Ascending aorta (tissue), 2 donors: ENCODE measurements at places on chromosomes 13 and 19. TPM values are rescaled to one million over a fixed set of nuclear protein-coding genes. Genes with fewer than 3 reads are reported as not detected.

DNA sequence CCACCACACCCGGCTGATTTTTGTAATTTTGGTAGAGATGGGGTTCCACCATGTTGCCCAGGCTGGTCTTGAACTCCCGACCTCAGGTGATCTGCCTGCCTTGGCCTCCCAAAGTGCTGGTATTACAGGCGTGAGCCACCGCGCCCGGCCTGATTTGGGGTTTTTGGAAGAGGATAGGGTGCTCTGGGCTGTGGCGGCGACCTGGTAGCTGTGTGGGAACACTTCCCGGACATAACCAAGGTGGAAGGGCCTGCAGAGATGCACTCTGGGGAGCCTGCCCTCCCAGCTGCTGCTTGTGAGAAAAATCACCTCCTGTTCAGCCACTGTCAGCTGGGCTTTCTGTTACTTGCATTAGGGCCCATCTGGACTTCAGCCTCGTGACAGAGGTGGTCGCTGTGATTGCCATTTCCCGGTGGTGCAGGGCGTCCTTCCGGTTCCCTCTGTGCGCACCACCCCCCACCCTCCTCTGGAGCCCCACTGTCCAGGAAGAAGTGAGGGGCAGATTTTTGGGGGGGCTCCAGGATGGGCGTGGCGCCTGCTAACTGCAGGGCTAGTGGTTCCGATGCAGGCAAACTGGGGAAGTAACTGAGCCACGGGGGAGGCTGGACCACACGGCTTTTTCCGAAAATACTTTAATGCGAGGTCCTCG, 7.5 kb downstream of the IL4I1 start:
- no peak overlapping the region for H3K4me3 ChIP-seq
- H3K27ac ChIP-seq: no peak overlapping the region
- peaks cover 28% of the 10 kb centered on the region for H3K36me3 ChIP-seq
- H3K27me3 ChIP-seq: no peaks in the 10 kb centered on the region

Gene FCGBP
- 21.2 TPM for total RNA-seq

- no peak for DNase-seq
- H3K4me3 ChIP-seq: no peak overlapping the region
- H3K27ac ChIP-seq: peak overlapping the region; percentile 51
- peaks cover 35% of the 10 kb centered on the region for H3K4me1 ChIP-seq
Observed at GRCh38 chr13:44812818-44813217, 176.5 kb downstream of the NUFIP1 start.

Gene RGS9BP
- not detected for total RNA-seq

- no peak for DNase-seq
- no peaks in the 10 kb centered on the region for H3K36me3 ChIP-seq
- no peaks in the 10 kb centered on the region for H3K4me1 ChIP-seq
- no peak overlapping the region for H3K4me3 ChIP-seq
- H3K27ac ChIP-seq: no peak overlapping the region
- no peaks in the 10 kb centered on the region for H3K27me3 ChIP-seq
Observed at GRCh38 chr19:23917856-23918255, 3.2 kb downstream of the ZNF726 start.

GRCh38 chr19:54928299-54928698, 19.0 kb downstream of the NLRP7 start:
- H3K4me3 ChIP-seq: no peak overlapping the region
- H3K4me1 ChIP-seq: no peaks in the 10 kb centered on the region
- H3K36me3 ChIP-seq: no peaks in the 10 kb centered on the region
- DNase-seq: no peak
- H3K27ac ChIP-seq: no peak overlapping the region

Gene MYO16
- total RNA-seq: not detected

Gene CEACAM16
- total RNA-seq: not detected

- no peak overlapping the region for H3K27ac ChIP-seq
- DNase-seq: no peak
- H3K4me1 ChIP-seq: no peaks in the 10 kb centered on the region
Observed at GRCh38 chr19:31541396-31541795, 192.2 kb upstream of the TSHZ3 start.

- H3K27me3 ChIP-seq: no peaks in the 10 kb centered on the region
- no peak for DNase-seq
- H3K27ac ChIP-seq: no peak overlapping the region
Observed at GRCh38 chr13:42417626-42418025, 145.7 kb downstream of the AKAP11 start.

DNA sequence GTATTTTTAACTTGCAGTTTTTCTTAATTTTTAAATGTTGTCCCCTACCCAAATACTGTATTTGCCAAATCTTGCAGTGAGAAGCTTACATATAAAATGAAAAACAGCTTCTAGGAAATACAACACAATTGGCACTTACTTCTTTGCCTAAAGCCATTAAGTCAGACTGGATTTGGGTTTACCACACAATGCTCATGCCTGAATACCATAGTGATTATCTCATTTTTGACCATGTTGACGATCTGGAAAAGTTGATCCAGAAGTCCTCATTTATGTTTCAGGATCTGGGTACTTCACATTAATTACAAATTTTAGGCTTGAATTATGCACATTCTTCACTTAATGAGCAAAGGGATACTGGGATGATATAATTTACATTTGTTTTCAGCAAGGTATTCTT, 2.4 kb downstream of the RNF6 start:
- H3K27me3 ChIP-seq: no peaks in the 10 kb centered on the region
- H3K36me3 ChIP-seq: peaks cover 38% of the 10 kb centered on the region

Gene TBXA2R
- 37.8 TPM for total RNA-seq

DNA sequence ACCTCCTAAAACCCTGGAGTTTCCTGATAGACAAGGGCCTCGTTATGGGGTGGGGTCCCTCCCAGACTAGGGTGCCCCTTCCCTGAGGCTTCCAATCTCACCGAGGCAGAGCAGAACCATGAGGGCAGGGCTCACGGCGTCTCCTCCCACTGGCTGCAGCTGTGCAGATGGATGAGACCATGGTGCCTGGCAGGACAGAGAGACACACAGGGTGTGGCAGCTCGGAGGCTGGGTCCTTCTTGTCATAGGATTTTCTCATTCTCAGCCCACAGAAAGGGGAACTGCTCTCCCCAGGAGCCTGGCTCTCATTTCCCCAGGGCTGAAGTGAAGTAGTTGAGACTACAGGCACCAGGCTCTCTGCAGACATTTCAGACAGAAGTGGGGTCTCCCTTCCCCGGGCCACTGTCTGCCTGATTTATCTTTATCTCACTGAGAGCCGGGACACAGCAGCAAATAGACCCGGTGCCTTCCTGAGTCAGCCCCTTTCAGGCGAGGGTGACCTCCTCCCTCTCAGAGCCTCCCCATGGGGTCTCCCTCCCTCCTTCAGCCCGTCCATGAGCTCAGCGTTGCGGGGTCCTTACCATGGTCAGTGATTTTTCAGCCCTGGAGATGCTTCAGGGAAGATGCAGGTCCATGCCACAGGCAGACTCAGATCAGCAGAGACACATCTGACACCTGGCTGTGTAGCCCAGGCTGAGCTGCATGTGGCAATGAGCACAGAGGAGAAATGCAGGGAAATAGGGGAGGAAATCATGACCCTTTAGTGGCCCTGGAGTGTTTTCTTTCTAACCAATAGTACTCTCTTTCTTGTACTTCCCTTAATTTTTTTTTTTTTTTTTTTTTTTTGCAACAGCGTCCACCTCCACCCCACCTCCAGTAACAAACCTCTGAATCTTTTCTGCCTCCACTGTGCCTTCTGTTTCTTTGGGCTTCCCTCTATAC, at the start of gene LILRA5:
Gene LILRA5, minus strand, starts transcription at position 731 of the 942 bp plus-strand sequence. Its CDS starts 147 bp downstream, at position 584.
- H3K27me3 ChIP-seq: no peaks in the 10 kb centered on the region
- no peaks in the 10 kb centered on the region for H3K36me3 ChIP-seq
- no peak within 1 kb of the TSS for H3K4me3 ChIP-seq

DNA sequence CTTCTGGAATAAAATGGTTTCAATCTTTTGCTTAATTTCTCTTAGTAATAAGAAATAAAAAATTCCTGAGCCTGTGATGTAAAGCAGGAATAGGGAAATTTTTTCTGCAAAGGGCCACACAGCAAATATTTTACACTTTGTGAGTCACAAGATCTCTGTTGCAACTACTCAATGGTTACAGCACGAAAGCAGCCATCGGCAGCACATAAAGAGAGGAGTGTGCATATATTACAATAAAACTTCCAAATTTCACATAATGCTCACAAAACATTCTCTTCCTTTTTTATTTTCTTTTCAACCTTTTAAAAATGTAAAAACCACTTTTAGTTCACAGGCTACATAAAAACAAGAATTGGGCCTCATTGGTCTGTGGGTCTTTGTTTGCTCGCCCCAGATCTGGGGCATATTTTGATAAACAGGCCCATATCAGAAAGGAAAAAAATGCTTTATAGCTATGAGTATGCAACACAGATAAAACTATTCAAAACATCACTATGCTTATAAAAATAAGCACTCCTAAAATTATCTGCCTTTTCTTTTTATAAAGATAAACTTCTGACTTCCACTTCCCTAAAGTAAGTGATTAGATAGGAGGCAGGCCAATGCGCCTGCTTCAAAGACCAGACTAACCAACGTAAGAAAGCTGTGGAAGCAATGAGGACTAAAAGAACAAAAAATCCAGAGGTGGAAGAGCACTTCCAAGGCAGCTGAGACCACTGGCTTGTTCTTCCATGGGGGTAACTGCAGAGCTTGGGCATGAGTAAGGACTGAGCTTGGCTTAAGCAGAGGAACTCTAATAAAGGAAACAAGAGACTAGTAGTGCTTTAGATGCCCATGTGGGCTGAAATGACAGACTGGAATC, 26.5 kb downstream of the MYCBP2 start:
- no peaks in the 10 kb centered on the region for H3K27me3 ChIP-seq
- H3K36me3 ChIP-seq: no peaks in the 10 kb centered on the region
- H3K4me1 ChIP-seq: peaks cover 32% of the 10 kb centered on the region
- H3K27ac ChIP-seq: peak overlapping the region; percentile 12
- peak overlapping the region; percentile 7 for H3K4me3 ChIP-seq

Gene RFPL4A
- total RNA-seq: not detected

GRCh38 chr19:10333758-10334587, 644 bp upstream of the RAVER1 start:
- peak overlapping the region; percentile 76 for H3K27ac ChIP-seq
- no peaks in the 10 kb centered on the region for H3K27me3 ChIP-seq
- DNase-seq: no peak
- H3K4me3 ChIP-seq: peak overlapping the region; percentile 89

- H3K36me3 ChIP-seq: no peaks in the 10 kb centered on the region
- H3K4me3 ChIP-seq: peak overlapping the region; percentile 67
- H3K27me3 ChIP-seq: no peaks in the 10 kb centered on the region
- H3K27ac ChIP-seq: peak overlapping the region; percentile 51
- H3K4me1 ChIP-seq: peaks cover 19% of the 10 kb centered on the region
- peak; percentile 90 for DNase-seq
Observed at GRCh38 chr19:46487802-46488445, 7.7 kb downstream of the PNMA8B start.

Gene COL4A1
- total RNA-seq: 756 TPM

Gene NTN5
- not detected for total RNA-seq

- H3K36me3 ChIP-seq: peaks cover 15% of the 10 kb centered on the region
- H3K4me3 ChIP-seq: peak overlapping the region; percentile 70
- no peak for DNase-seq
- peak overlapping the region; percentile 73 for H3K27ac ChIP-seq
Observed at GRCh38 chr19:44212866-44213346, 574 bp downstream of the ZNF227 start.

Gene TPT1
- total RNA-seq: 2,079 TPM

DNA sequence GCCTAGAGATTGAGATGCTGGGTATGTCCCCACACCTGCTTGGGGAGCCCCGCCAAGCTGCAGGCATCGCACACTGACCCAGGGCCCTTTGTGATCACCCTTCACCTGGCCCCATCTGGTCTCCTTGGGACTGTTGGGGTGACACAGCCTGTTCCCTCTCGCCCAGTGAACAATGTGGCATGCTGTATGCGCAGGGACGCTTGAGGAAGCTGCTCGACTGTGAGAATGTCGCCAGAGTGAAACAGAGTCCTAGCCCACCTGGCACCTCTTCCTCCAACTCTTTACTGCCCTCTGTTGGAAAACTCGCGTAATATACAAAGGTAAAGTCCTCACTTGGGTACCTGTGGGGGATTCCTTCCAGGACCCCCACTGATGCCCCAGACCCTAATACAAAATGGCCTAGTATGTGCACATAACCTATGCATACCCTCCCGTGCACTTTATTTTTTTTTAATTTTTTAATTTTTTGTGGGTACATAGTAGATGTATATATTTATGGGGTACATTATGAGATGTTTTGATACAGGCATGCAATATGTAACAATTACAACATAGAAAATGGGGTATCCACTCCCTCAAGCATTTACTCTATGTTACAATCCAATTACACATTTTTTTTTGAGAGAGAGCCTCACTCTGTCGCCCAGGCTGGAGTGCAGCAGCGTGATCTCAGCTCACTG, 9.0 kb downstream of the BLOC1S3 start:
- no peak for DNase-seq
- H3K36me3 ChIP-seq: no peaks in the 10 kb centered on the region
- no peak overlapping the region for H3K27ac ChIP-seq
- no peak overlapping the region for H3K4me3 ChIP-seq
- no peaks in the 10 kb centered on the region for H3K4me1 ChIP-seq
- H3K27me3 ChIP-seq: no peaks in the 10 kb centered on the region

Gene ZNF837
- not detected for total RNA-seq

DNA sequence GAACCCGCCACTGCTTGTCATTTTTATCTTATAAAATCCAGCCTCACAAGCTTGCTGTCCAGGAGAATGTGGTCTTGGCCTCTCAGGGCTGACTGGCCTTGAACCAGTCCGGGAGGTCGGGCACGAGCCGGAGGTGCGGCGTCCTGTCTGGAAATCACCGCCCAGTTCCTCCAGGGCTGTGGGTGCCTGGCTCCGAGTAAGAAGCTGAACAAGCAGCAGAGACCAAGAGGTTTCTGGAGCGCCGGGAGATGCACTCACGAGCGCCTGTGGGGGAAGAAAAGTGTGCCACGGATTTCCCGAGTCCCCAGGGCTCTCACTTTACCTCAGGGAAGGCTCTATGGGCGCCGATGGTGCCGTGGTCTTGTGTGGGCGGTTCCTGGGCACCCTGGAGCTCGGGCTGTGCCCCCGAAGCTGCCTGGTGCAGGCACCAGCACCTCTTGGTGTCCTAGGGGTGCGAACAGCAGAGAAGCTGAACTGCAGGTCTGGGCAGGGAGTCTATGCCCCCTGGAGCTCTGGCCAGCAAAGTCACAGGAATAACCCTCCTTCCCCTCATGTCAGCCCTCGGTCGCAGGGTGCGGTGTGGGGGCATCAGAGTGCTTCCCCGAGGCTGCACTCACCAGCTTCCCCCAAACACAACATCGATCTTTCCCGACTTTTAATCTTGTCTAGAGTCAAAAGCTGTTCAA, 50.0 kb downstream of the GAS6 start:
- H3K4me3 ChIP-seq: no peak overlapping the region
- no peak for DNase-seq
- peaks cover 4% of the 10 kb centered on the region for H3K36me3 ChIP-seq
- peak overlapping the region; percentile 71 for H3K27ac ChIP-seq

Gene KASH5
- not detected for total RNA-seq

GRCh38 chr13:73138276-73138637, 79.5 kb downstream of the KLF5 start:
- no peak overlapping the region for H3K4me3 ChIP-seq
- no peak overlapping the region for H3K27ac ChIP-seq
- no peaks in the 10 kb centered on the region for H3K4me1 ChIP-seq
